ENCODE measurements at places on chromosomes 4 and X. TPM values are rescaled to one million over a fixed set of nuclear protein-coding genes. Genes with fewer than 3 reads are reported as not detected.

Gene NRK
- total RNA-seq: not detected

Gene RPL36A
- 415 TPM for total RNA-seq

Gene PTPN13
- total RNA-seq: 0.49 TPM

DNA sequence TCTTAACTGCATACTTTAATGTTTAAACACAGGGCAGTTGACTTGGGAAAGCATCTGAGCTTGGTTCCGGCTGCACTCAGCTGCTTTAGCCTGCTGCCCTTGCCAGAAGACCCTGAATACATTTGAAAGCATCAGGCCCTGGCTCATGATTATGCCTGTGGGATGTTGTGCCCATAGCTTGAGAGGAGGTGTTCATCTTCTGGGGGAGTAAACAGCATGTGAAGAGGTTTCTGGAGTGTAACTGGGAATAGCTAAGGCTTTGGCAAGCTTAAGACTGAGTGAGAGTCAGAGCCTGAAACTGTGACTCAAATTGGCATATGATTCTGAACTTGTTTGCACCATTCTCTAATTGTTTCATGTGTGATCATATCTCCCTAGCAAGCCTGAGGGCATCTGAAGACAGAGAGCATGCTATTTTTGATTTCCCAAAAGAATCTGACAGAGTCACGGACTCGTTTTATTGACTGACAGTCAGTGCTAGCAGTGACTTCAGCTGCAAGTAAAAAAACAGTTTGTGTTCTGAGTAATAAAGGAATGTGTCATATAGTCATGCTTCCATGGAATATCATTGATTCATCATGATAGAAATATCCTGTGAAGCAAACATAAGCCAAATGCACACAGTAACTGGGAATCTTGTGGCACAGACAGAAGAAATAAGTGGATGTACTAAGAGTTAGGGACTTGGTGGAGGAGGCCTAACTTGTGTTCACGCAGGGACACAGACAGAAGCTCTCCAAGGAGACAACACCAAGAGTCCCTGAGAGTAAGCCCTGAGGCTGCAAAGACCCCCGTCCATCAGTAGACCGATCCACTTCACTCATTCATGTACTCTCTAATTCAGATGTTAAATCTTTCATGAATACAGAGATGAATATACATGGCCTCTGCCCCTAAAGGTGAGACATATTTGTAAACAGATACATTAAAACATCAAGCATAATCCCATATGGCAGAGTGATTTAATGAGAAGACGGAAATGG, 100.7 kb downstream of the SYNPO2 start:
- no peak for DNase-seq

DNA sequence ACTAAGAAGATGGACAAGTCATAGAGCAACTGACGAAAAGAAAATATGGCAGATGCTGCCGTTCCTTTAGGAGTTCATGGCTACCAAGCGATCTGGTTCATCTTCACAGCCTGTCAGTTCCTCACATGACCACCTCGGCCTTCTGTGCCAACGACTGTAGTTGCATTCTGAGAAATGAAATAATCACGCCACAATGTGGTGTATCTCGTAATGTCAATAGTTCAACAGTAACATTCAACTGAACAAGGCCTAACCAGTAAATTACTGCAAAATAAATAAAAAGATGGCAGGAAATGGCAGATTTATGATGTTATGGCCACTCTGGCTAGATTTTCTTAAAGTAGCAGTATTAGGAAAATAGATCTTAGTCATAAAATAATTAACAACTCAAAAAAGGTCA, 4.4 kb downstream of the GPRIN3 start:
- peak; percentile 89 for DNase-seq

Gene HDAC8
- total RNA-seq: 23.3 TPM

Gene RENBP
- 8.4 TPM for total RNA-seq

Gene SHROOM4
- total RNA-seq: 0.12 TPM

Gene TRAM1L1
- 0.92 TPM for total RNA-seq

DNA sequence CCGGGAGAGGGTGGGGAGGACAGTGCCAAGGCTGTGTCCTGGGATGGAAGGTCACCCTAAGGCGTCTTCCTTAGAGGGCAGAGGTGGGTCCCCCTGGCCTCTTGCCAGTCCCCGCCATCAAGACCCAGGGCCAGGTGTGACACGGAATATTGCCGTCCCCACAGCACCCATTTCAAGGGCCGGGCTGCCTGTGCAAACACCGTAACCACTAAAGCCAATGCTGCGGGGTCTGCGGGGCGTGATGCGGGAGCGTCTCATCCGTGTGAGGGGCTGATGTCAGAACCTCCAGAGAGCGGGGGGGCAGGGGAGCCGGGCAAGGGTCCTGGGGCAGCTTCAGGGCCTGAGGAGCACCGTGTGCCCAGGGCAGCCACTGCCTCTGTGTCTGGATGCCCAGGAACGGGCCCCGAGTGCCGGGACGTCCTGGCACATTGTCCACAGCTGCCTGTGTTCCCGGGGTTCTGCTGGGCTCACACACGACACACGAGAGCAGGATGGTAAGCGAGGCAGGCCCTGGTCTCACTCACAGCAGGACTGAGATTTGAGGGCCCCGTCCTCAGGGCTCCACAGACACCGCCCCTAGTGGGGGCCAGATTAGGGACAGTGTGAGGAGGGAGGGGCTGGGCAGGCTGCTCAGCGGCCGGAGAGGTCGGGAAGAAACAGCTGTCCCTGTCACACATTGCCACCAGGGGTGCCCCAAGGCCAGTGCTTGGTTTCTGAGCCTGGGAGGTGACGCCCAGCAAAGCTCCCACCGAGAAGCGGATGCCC, 29.2 kb downstream of the NKX1-1 start:
- DNase-seq: no peak

DNA sequence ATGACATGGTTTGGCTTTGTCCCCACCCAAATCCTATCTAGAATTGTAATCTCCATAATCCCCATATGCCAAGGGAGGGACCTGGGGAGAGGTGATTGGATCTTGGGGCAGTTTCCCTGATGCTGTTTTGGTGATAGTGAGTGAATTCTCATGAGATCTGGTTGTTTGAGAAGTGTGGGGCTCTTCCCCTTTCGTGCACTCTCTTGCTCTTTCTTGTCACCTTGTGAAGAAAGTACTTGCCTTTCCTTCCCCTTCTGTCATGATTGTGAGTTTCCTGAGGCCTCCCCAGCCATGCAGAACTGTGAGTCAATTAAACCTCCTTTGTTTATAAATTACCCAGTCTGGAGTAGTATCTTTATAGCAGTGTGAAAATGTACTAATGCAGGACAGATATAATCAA, 36.4 kb upstream of the FREM3 start:
- no peak for DNase-seq

DNA sequence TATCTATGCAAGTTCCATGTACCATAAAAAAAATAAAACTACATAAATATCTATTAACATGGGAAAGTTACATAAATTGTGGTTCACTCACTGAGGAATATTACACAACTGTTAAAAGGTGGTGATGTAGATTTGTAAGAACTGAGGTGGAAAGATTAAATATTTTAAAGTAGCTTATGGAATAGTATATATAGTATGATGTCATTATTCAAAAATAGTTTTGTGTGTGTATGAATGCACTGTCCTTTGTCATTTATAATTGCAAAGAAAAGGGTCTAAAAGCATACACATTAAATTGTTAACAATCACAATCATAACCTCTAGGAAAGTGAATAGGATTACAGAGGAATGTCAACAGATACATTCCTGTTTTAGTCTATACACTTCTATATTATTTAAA, 355.9 kb downstream of the OPHN1 start:
- DNase-seq: no peak

Data from G401 (cell line).